Stimulated activated CD8-positive, alpha-beta memory T cell treated with anti-CD3 and anti-CD28 coated beads, Interleukin-2, amount 100 ng/mL, for 48 hours (primary cell): ENCODE measurements at places on chromosomes 13 and 19.

DNA sequence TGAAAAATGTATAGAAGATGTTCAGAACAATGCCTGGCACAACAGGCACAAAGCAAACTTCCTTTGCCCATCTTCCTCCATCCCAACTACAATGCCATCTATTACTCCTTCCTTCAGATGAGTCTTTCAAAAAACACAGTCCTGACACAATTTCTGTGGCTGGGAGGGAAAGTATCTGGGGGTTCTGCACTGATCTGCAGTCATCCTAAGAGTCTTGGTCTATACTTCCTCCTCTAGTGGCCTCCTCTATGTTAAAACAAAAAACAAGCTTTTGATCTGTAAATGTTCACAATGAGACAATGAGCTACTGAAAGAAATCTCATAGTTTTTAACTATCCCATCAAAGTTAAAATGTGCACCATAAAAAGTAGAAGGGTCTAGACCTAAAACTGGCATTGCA lies 44.8 kb downstream of the USP12 start:
- DNase-seq: no peak

- no peak for DNase-seq
These were observed 88.2 kb upstream of the TSC22D1 start for GRCh38 chr13:44664308-44664707.

DNA sequence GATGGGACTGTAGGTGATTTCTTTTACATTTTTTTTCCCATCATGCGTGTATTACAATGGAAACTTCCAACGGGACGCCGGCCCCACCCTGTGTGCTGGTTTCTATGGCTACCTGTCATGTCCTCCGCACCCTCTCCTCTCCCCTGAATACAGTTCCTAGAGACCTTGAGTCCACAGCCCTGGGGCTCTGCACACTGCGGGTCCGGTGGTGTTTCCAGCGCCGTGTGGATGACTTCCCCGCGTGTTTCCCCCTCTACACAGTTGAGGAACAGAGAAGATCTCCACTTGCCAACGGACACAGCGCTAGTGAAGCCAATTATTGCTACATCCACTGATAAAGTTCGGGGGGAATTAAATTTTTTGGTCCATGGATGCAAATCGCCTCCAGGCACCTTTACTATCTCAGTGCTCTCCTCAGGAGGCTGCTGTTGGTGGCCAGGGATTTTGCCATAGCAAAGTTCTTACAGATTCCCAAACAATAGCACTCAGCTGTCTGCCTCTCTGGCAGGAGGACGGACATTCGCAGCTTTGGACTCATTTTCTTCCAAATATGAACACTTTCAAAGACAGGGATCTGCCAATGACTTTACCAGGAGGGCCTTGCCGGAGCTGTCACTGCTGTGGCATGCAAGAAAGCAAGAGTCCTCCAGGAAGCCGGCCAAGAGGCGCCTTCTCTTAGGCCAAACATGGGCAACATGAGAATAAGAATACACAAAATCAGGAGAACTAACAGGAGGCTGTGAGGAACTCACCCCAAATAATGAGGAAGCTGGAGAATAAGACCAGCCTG lies 39.3 kb upstream of the GAS6 start:
- DNase-seq: no peak

DNA sequence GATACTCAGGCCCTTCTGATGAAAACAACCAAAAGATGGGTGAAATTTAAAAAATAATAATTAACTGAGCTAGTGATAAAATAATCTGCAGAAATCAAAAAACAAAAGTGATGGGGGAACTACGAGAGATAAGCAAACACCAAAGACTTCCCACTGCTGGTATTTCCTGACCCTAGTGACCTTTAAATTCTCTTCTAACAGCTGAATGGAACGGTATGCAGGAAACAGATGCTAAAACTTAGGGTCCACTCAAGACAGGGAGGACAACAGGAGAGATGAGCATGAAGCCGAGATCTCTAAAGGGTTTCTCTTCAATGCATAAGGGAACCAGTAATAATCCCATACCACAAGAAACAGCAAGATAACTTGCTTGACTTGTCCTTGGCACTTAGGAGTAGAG lies 50.8 kb downstream of the USP12 start:
- DNase-seq: no peak

GRCh38 chr13:96844195-96844594 lies 150.1 kb downstream of the OXGR1 start:
- DNase-seq: no peak

DNA sequence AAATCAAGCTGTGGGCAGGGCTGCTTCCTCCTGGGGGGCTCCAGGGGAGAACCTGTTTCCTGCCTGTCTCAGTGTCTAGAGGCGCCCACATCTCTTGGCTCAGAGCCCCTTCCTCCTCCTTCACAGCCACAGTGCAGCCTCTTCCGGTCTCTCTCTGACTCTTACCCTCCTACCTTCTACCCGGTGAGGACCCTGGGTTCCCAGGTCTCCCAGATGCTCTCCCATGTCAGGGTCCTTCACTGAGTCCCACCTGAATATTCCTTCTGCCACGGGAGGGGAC lies 153.1 kb downstream of the KDM4B start:
- DNase-seq: no peak

- no peak for DNase-seq
These were observed 94.9 kb downstream of the ZIC5 start for GRCh38 chr13:99876651-99877050.

GRCh38 chr19:45404557-45405434 lies at the start of gene PPP1R13L:
PPP1R13L (minus strand) TSS chr19:45405069; CDS start chr19:45398318, 6,751 bp downstream.
- peak; percentile 53 for DNase-seq

DNA sequence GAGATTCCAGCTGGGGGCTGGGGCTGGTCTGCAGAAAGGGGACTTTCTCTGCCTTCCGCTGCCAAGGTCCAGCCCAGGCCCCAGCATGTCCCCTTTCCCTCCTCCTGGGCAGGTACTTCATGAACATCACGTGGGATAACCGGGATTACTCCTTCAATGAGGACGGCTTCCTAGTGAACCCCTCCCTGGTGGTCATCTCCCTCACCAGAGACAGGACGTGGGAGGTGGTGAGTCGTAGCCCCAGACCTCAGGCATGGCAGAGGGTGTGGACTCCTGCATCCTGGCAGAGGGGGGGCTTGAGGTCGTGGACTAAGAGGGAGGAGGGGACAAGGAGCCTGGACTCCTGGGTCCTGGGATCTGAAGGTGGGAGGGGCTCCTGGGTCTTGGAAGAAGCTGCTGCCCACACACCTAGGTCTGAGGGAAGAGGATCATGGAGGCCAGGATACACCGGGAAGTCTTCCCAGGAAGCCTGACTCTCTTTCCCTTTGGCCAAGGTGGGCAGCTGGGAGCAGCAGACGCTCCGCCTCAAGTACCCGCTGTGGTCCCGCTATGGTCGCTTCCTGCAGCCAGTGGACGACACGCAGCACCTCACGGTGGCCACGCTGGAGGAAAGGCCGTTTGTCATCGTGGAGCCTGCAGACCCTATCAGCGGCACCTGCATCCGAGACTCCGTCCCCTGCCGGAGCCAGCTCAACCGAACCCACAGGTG lies 20.6 kb downstream of the GRIN2D start:
- DNase-seq: no peak

DNA sequence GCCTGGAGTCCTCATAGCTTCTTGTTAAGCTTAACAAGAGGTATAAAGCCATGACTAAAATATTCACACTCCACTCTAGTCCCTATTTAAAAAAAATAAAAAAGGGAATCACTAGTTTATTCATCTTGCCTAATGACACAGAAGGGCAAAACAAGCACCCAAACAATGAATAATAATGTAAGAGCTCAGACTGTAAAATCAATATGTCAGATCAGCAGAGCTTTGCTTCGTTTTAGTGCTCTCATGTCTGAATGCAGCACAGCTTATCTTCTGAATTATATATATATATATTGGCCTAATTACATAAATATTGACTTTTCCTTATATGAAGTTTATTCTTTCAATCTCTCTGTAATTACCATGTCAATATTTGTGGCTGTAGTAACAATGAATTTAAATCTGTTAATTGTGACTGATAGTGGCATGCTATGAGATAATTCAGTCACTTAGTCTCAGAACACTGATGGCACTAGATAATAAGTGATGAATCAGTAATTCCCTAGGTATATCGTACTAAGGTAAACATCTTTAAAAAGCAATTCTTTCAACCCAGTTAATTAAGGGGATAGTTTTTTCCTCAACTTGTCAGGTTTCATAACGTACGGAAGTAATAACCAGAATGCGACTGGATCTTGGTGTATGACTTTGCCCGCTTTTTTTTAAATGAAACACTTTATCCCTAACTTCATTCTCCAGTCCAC lies 361.9 kb upstream of the GPC6 start:
- no peak for DNase-seq

- DNase-seq: no peak
These were observed 352.9 kb downstream of the FOXO1 start for GRCh38 chr13:40313269-40314200.

- DNase-seq: no peak
These were observed 305.6 kb downstream of the COG6 start for GRCh38 chr13:39961036-39961435.
